Keratinocyte (primary cell): ENCODE measurements at places on chromosomes 6 and 20.

DNA sequence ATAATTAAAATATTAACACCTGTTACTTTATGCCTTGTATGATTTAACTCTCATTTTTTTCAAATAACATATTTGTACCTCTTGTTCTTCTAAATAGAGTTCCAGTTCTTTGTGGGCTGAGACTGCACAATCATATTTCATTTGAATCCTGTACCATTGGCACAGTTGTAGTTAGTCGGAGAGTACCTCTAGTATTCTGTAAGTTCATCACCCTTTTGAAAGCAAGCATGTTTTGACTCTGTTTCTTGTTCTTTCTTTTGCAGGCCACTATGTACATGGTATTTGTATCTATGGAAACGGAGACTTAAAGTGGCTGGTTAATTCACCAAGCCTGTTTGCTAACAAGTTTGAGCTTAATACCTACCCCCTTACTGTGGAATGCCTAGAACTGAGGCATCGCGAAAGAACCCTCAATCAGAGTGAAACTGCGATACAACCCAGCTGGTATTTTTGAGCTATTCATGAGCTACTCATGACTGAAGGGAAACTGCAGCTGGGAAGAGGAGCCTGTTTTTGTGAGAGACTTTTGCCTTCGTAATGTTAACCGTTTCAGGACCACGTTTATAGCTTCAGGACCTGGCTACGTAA is 68.2 kb downstream of the C6orf52 start:
- DNase-seq, result no peak

DNA sequence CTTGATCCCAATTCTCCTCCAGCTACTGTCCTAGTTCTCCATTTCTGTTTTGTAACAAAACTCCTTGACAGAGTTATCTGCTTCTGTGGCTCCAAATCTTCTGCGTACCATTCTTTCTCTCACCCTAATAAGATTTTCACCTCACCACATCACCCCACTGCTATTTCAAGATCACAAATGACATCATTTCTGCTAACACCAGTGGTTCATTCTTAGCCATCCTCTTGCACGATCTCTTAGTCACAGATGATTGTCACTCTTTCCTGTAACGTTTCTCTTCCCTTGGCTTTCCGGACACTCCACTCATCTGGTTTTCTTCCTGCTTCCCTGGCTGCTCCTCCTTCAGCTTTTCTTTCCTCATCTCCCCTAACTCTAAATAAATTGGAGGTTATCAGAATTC is 56.8 kb upstream of the FABP7 start:
- no peak for DNase-seq

- DNase-seq, result no peak
Measured at GRCh38 chr6:144075187-144075586, 20.2 kb downstream of the SF3B5 start.

GRCh38 chr6:14476793-14477531 is 359.4 kb downstream of the CD83 start:
- no peak for DNase-seq

DNA sequence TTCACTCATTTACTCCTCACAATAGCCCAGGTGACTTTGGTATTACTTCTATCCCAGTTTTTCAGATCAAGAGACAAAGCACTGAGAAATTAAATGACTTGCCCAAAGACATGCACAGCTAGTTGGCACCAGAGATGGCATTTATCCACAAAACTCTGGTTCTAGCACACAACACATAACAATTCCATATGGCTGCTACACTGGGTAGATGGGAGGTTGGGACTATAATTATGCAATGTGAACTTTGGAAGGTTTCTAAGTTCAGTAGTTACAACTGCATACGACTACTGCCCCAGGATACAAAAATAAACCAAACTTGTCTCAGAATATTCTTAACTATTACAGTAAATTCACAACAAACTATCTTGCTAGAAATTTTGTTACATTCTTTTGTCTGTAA is 54.2 kb upstream of the MLIP start:
- DNase-seq, result no peak

DNA sequence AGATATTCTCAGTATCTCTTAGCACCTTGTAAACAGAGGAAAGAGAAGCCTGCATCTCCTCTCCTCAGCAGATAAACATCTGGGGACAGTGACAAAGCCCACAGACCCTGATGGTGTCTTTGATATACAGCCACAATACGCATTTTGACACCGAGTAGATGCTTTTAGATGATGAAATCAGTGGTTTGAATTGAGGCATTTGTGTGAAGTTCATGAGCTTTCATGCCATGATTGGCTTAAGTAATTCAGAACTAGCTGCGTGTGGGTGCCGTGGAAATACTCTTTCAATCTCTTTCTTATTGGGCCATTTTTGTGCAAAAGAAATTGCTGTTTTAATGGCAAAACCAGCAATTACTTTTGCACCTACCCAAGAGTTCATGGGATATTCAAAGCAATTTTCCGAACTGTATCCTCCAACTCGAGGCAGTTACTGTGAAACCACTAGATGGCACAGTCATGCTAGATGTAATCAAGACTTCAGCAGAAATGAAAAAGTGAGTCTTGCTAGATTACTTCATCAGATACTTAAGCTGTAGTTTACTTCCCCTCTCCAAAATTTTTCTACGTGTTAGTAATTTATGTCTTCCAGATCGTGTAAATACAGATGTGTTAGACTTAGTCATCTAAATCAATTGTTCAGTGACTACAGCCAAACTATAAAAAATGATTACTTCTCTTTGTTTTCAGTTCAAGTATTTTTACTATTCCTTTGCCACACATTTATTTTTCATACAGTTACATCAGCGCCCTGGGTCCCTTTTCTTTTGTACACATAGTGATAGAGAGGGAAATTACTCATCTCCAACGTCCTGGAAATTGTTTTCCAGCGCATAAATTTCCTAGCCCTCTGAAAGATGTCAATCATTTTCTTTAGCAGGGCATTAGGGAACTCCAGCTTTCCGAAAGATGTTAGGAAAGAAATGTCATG is 49.4 kb downstream of the IYD start:
- peak; percentile 48 for DNase-seq

- no peak for DNase-seq
Measured at GRCh38 chr20:1121429-1121828, 3.0 kb downstream of the PSMF1 start.

GRCh38 chr20:17488916-17489600 is 42.1 kb downstream of the BFSP1 start:
- no peak for DNase-seq

GRCh38 chr20:18734525-18735189 is 78.9 kb upstream of the SCP2D1 start:
- no peak for DNase-seq

GRCh38 chr20:52291109-52291508 is 99.5 kb upstream of the ZFP64 start:
- no peak for DNase-seq

- no peak for DNase-seq
Measured at GRCh38 chr20:23187751-23188150, 101.6 kb upstream of the CD93 start.

- DNase-seq, result no peak
Measured at GRCh38 chr6:139376017-139376330, 1.5 kb upstream of the CITED2 start.

DNA sequence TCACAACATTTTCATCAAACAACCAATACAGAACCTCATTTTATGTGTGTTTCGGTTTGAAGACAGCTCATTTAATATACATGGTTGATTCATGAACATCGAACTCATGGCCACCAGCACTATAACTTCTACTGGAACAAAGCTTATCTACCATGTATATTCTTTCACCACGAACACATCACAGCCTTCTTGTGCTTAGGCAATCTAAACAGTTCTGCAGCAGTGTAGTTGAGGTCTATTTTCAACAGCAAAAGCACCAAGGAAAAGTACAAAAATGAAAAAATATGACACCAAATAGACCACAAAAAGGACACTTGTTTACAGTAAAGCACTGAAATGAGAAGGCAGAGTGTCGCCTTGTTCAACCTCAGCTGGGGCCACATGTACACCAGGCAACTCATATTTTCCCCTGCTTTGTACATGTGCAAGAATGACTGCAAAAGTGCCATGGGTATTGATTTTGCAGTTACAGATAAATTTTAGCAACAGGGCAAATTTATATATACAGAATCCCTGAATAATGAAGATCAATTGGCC is 25.8 kb upstream of the KCNK5 start:
- no peak for DNase-seq

GRCh38 chr20:58877976-58878360 is 25.5 kb downstream of the GNAS start:
- no peak for DNase-seq

- no peak for DNase-seq
Measured at GRCh38 chr20:56722042-56722441, 92.9 kb downstream of the TFAP2C start.

GRCh38 chr20:19913927-19914614 is 103.1 kb upstream of the NAA20 start:
- DNase-seq, result peak; percentile 85

- DNase-seq, result no peak
Measured at GRCh38 chr20:20173254-20173653, 120.9 kb downstream of the CFAP61 start.

DNA sequence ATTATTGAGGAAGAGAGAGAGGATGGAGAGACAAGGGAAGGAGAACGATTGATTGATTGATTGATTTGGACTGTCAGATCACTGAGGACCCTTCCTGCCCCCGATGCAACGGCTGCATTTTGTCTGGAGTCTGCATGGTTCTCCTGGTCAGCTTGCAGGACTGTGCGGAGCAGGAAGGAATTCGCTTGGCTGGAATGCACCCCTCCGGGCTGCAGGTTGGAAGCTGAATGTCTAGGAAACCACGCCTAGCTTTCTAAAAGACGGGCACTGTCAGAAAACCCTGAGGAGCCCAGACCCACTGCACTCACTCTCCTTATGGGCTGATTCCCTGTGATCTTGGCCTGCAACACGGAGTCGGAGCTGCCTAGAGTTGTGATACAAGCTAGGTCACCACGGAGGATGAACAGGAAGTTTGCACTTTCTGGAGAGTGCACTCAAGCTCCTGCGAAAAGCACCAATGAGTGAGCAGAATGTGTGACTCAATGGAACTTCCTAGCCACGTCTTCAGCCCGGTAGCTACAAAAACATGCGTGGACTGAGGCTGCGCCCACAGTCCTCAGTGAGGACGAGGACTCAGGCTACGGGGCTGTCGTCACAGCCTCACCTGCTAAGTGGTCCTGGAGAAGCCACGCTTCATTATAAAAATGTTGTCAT is 14.4 kb downstream of the DACT2 start:
- no peak for DNase-seq

GRCh38 chr6:149168968-149169367 is 148.5 kb upstream of the TAB2 start:
- no peak for DNase-seq

DNA sequence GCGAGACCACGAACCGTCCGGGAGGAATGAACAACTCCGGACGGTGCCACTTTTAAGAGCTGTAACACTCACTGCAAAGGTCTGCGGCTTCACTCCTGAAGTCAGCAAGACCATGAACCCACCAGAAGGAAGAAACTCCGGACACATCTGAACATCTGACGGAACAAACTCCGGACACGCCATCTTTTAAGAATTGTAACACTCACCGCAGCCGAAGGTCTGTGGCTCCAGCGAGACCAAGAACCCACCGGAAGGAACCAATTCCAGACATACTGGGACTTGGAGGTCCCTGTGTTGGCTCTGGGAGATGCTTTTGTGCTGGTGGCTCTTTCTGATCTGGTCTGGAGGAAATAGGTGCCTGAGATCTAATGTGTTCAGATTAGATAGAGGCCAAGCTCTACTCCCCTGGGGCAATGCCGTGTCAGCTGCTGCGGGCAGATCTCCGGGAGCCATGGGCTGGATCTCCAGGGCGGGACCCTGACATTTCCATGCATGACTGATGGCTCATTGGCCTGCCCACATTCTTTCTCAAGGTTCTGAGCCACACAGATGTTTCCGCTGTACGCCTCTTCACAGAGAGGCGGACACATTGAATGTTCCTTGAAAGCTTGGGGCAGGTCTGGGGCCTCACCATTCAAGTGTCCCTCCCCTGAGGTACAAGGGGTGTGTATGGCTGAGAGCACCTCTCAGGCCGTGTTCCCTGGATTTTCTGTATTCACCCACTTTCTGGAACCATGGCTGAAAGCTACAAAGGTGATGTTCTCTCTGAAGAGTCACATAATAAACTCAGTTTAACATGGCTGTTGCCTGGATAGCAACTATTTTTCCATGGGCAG is 29.3 kb downstream of the GMPR start:
- no peak for DNase-seq

- no peak for DNase-seq
Measured at GRCh38 chr6:85017352-85017751, 253.0 kb upstream of the TBX18 start.

- no peak for DNase-seq
Measured at GRCh38 chr6:33604941-33605854, 15.9 kb upstream of the ITPR3 start.
